ENCODE measurements at places on chromosomes 16 and 17.

DNA sequence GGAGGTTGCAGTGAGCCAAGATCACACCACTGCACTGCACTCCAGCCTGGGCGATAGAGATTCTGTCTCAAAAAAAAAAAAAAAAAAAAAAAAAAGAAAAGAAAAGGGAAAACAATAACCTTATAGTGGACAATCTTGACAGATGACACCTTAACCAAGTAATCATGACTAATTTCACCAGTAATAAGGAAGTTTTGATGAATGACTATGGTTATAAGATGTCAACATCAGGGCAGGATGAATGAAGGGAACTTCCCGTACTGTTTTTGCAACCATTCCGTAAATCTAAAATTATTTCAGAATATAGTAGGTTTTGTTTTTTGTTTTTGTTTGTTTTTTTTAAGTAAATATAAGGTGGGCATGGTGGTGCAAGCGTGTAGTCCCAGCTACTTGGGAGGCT lies 23.0 kb downstream of the GSPT1 start:
- DNase-seq = no peak

DNA sequence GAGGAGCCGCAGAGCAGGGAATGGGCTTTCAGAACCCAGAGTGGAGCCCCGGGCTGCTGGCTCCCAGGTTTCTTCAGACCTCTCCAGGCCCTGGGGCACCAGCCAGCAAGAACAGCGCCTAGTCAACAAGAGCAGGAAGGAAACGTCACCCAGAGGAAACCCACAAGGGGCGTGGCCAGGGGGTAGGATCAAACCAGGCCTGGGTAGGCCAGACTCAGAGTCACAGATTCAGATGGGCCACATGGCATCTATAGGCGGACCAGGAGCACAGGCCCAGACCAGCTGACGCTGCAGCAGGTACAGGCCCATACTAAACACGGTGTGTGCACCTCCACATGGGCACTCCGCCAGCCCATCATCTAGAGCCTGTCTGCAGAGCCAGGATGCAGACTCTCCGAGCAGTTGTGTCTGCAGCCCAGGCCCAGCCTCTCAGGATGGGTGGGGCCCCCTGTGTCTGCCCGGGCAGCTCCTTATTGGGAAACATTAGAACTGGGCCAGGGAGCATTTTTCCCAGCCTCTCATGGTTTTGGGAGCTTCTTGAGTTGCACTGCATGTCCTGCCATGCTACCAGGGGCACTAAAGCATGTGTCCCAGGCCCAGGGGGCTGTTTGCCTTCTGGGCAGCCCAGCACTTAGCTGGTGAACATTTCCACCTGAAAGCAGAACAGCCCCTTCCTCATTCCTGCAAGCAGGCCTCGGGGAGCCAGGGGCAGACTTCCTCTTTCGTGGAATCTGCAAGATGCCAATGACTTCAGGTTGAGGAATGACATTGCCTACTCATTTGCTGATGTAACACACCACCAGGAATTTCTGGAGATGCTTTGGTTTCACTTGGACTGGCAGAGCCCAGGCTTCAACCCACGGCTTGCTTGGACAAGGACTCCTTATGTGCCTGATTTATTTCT lies at the start of gene NLRP1:
NLRP1 (minus strand) TSS at position 127 of the 904 bp plus-strand sequence. CDS start 552 bp downstream, outside the sequence.
- DNase-seq = peak; percentile 87

DNA sequence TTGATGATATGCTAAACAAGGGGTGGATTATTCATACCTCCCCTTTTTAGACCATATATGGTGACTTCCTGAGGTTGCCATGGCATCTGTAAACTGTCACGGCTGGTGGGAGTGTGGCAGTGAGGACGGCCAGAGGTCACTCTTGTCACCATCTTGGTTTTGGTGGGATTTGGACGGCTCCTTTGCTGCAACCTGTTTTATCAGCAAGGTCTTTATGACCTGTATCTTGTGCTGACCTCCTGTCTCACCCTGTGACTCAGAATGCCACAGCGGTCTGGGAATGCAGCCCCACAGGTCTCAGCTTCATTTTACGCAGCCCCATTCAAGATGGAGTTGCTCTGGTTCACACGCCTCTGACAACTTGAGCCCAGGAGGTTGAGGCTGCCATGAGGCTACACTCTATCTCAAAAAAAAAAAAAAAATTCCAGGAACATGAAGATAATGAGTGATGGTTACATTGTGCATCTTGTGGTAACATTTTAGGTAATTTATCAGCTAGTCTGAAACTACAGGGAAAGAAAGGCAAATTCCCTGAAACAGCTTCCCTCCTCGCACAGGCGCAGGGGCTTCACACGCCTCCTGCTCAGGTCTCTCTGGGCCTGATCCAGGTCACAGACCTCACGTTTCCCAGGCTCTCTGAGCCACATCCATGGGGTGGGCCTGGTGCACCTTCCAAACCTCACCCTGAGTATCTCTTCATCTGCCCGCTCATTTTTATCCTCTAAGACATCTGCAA lies 15.3 kb upstream of the UBE2I start:
- DNase-seq = no peak

GRCh38 chr17:330993-331701 lies 21.5 kb downstream of the RPH3AL start:
- no peak for DNase-seq

GRCh38 chr16:89102041-89102471 lies 8.4 kb downstream of the ACSF3 start:
- no peak for DNase-seq

- DNase-seq = no peak
Observed at GRCh38 chr17:82964851-82965341, 114.5 kb upstream of the METRNL start.

DNA sequence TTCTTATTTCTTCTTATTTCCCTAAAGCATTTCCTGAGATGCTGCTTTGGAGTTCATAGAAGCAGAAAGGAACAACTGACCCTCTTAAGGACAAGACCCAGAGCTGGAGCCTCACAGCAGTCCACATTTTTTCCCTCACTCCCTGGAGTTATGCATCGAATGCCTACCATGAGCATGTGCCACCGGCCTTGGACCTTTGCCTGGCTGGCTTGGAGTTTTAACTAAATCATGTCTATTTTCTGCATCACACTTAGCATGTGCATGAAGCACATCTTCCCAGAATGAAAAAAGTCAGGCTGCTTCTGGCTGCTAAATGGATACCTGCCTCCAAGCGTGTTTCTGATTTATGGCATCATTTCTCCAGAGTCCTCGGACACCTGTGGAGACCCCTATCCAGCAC lies 104.5 kb downstream of the SPACA3 start:
- no peak for DNase-seq

DNA sequence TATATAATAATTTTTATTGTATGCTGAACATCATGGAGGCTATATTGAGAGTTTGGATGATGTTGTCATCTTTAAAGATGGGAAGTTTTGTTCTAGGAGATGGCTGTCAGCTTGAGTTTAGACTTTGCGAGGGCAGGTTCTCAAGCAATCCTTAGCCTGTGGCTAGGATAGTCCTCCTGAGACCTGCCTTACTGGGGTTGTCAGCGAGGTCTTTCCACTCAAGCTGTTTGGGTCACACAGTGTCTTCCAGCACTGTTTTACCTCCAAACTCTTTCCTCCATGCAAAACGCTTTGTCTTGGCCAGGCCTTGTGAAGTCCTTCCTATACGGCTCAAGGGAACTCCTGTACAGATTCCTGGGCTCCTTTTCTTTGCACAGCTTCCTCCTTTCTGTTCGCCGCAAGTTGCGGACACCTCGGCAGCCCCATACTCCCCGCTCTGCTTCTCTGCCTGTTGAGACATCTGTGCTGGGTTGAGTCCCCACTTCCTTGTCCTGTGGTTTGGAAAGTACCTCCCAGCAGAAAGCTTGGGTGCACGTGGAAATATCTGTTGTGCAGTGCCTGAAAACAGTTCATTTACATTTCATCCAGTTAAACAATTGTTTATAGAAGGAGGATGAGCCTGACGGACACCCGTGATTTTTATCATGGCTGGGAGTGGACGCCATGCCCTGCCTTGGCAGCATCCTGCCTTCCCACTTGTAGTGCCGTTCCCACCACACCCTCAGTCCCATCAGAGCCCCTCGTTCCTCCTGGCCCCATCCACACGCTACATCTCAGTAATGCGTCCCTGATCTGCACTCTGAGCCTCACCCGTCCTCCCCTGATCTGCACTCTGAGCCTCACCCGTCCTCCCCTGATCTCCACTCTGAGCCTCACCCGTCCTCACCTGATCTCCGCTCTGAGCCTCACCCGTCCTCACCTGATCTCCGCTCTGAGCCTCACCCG lies 55.0 kb upstream of the CBFA2T3 start:
- no peak for DNase-seq

GRCh38 chr16:49623501-49624266 lies 232.2 kb downstream of the ZNF423 start:
- DNase-seq = no peak
